ENCODE measurements at places on chromosomes 6 and 20. TPM values are rescaled to one million over a fixed set of nuclear protein-coding genes. Genes with fewer than 3 reads are reported as not detected.

- peaks cover 13% of the 10 kb centered on the region for H3K36me3 ChIP-seq
- H3K27ac ChIP-seq, result 0 out of 2 replicates have a peak overlapping the region, but pooled peaks have one; percentile 10
- H3K27me3 ChIP-seq, result no peaks in the 10 kb centered on the region
- DNase-seq, result no peak
These were observed 95.4 kb downstream of the OGFRL1 start for GRCh38 chr6:71383901-71384489.

GRCh38 chr6:99613409-99613704 is 6.7 kb downstream of the PRDM13 start:
- H3K27me3 ChIP-seq, result peaks cover 97% of the 10 kb centered on the region
- H3K27ac ChIP-seq, result no peak overlapping the region
- DNase-seq, result no peak
- H3K4me1 ChIP-seq, result peaks cover 18% of the 10 kb centered on the region

DNA sequence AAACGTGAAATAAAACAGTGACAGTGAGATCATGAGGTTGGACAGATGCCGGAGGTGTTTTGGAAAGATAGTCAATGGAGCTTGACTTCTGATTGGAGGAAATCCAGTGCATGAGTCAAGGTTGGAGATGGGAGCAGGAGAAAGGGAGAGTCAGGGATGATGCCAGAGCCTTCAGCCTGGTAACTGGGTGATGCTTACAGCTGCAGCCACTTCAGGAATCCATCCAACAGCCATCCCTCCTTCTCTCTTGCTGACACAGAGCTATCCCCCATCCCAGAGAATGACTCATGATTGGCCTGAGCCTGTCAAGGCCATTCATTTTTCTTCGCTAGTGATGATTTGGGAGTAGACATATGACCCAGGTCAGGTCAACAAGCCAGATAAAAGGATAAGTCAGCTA is 112.8 kb downstream of the SAMD5 start:
- H3K27me3 ChIP-seq, result no peaks in the 10 kb centered on the region
- no peak for DNase-seq
- peaks cover 16% of the 10 kb centered on the region for H3K4me1 ChIP-seq
- H3K27ac ChIP-seq, result no peak overlapping the region

DNA sequence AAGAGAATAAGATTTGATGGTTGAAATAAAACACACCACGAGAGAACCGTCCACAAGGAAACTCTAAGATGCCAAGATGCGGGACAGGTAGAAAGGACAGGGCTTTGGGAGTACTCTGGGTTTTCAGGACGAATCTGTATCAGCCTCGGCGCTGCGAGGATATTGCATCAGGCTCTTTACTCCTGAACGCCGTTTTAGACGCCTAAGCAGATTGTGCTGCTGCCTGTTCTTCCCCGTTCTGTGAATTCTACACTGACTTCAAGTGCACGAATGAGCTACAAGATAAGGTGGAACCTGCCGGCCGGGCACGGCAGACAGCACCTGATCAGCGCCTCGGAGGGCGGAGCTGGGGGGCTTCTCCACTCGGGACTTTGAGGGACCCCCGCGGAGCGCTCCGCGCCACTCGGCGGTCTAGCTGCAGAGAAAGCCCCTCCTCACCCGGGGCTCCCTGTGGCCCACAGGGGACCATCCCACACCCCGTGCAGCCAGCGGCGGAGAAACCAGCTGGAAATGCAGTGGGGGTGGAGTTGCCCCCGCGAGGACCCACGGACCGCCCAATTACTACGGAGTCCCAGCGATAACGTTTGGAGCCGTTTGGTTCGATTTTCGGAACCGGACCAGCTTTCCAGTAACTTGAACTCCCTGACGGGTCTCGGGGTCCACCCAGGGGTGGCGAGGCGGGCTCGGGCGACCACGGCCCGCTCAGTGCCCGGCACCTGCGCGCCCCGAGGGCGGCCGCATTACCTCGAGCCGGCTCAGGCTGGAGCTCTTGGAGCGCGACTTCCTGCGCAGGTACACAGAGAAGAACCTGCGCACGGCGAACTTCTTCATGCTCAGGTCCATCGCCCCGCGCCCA is 646 bp downstream of the RPS6KA2 start:
- 0 out of 2 replicates have a peak, but pooled peaks cover 4% of the 10 kb centered on the region for H3K36me3 ChIP-seq
- no peaks in the 10 kb centered on the region for H3K27me3 ChIP-seq
- peak overlapping the region; percentile 89 for H3K4me3 ChIP-seq
- no peak overlapping the region for H3K27ac ChIP-seq
- H3K4me1 ChIP-seq, result peaks cover 25% of the 10 kb centered on the region

GRCh38 chr6:92231171-92231701 is 1188.1 kb downstream of the EPHA7 start:
- H3K27me3 ChIP-seq, result no peaks in the 10 kb centered on the region
- no peak overlapping the region for H3K4me3 ChIP-seq
- H3K27ac ChIP-seq, result no peak overlapping the region
- no peaks in the 10 kb centered on the region for H3K36me3 ChIP-seq
- DNase-seq, result no peak

DNA sequence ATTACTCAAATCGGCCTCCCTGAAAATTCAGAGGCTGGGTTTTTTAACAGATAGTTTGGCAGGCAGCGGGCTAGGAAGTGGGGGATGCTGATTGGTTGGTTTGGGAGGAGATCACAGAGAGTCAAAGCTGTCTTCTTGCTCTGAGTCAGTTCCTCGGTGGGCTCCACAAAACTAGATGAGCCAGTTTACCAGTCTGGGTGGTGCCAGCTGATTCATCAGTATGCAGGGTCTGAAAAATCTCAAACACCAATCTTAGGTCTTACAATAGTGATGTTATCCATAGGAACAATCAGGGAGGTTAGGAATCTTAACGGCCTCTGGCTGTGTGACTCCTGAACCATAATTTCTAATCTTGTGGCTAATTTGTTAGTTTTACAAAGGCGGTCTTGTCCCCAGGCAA is 190.7 kb downstream of the C6orf118 start:
- H3K4me1 ChIP-seq, result peaks cover 51% of the 10 kb centered on the region
- peak; percentile 97 for DNase-seq
- H3K4me3 ChIP-seq, result no peak overlapping the region
- H3K36me3 ChIP-seq, result peaks cover 7% of the 10 kb centered on the region

GRCh38 chr6:108029226-108029921 is 45.2 kb downstream of the OSTM1 start:
- H3K4me1 ChIP-seq, result no peaks in the 10 kb centered on the region
- DNase-seq, result no peak
- H3K27me3 ChIP-seq, result no peaks in the 10 kb centered on the region
- H3K4me3 ChIP-seq, result no peak overlapping the region
- H3K36me3 ChIP-seq, result no peaks in the 10 kb centered on the region
- no peak overlapping the region for H3K27ac ChIP-seq

- no peaks in the 10 kb centered on the region for H3K27me3 ChIP-seq
- peaks cover 81% of the 10 kb centered on the region for H3K36me3 ChIP-seq
- DNase-seq, result no peak
- peaks cover 45% of the 10 kb centered on the region for H3K4me1 ChIP-seq
These were observed 11.5 kb downstream of the PEDS1 start for GRCh38 chr20:50141811-50142561.

DNA sequence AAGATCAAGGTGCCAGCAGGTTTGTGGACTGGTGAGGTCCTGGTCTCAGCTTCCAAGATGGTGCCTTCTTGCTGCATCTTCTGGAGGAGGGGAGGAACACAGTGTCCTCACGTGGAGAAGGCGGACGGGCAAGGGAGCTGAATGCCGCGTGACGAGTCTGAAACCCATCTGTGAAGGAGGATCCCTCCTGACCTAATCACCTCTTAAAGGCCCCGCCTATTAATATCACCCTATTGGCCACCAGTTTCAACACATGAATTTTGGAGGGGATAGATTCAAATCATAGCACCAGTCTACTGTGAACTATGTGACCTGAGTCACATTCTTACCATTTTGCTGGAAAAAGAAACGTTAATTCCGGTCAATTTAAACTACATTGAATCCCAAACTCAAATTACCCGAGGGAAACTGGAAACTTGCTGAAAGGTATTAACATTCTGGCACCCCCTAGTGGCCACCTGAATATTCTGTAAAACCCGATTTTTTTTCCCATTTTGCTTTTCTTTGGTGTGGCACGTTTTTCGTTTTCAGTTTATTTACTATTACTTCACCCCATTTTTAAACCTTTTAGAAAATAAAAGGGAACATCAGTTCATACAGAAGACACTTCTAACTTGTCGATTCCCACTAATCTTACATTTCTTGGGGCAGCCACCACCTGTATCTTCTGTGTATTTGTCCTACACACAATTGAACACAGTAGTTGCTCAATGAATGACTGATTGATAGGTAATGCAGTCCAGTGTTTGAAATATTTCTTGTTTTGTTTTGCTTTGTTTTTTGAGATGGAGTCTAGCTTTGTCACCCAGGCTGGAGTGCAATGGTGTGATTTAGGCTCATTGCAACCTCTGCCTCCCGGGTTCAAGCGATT is 17.9 kb upstream of the CCDC170 start:
- no peak overlapping the region for H3K27ac ChIP-seq
- H3K4me3 ChIP-seq, result no peak overlapping the region
- no peaks in the 10 kb centered on the region for H3K36me3 ChIP-seq
- H3K4me1 ChIP-seq, result 0 out of 2 replicates have a peak, but pooled peaks cover 5% of the 10 kb centered on the region
- peak; percentile 42 for DNase-seq
- H3K27me3 ChIP-seq, result no peaks in the 10 kb centered on the region

GRCh38 chr6:154962753-154963152 is 32.4 kb upstream of the TIAM2 start:
- H3K4me1 ChIP-seq, result peaks cover 20% of the 10 kb centered on the region
- DNase-seq, result peak; percentile 73
- H3K27ac ChIP-seq, result peak overlapping the region; percentile 56
- no peaks in the 10 kb centered on the region for H3K27me3 ChIP-seq
- H3K4me3 ChIP-seq, result no peak overlapping the region
- H3K36me3 ChIP-seq, result no peaks in the 10 kb centered on the region

GRCh38 chr20:36377348-36378326 is 71.5 kb downstream of the DLGAP4 start:
- H3K27me3 ChIP-seq, result peaks cover 18% of the 10 kb centered on the region
- H3K36me3 ChIP-seq, result no peaks in the 10 kb centered on the region
- no peaks in the 10 kb centered on the region for H3K4me1 ChIP-seq
- no peak overlapping the region for H3K4me3 ChIP-seq

GRCh38 chr6:123965894-123966293 is 162.2 kb downstream of the NKAIN2 start:
- DNase-seq, result no peak
- H3K27ac ChIP-seq, result no peak overlapping the region
- H3K36me3 ChIP-seq, result no peaks in the 10 kb centered on the region
- H3K4me3 ChIP-seq, result no peak overlapping the region
- no peaks in the 10 kb centered on the region for H3K4me1 ChIP-seq

DNA sequence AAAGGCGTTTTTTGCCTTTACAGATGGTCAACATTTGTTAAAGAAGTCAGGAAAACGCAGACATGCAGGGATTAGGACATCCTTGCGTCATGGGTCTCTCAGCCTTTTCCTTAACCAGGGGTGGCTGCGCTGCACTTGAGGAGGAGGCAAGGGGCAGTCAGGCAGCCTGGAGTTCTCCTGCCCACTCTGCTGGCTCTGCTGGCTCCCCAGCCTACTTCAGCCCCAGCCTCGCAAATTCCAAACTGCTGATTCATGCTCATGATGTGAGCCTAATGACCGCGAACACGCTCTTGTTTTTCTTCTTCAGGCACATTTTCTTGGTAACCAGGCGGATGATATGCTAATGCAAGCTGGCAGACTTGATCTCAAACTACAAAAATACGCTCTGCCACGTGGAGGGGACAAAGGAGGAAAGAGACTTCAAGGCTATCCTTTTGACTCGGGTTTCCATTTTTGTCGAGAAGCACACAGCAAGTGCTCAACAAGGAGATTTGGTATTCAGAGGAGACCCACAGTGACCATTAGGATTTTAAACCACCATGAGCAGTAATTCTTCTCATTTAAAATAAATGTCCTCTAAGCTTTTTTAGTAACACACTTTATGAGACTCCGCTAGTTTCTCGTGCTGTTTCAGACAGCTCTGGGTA is 290.3 kb upstream of the STXBP5 start:
- DNase-seq, result peak; percentile 97
- peaks cover 43% of the 10 kb centered on the region for H3K4me1 ChIP-seq
- peak overlapping the region; percentile 99 for H3K27ac ChIP-seq
- H3K27me3 ChIP-seq, result no peaks in the 10 kb centered on the region
- H3K36me3 ChIP-seq, result no peaks in the 10 kb centered on the region

DNA sequence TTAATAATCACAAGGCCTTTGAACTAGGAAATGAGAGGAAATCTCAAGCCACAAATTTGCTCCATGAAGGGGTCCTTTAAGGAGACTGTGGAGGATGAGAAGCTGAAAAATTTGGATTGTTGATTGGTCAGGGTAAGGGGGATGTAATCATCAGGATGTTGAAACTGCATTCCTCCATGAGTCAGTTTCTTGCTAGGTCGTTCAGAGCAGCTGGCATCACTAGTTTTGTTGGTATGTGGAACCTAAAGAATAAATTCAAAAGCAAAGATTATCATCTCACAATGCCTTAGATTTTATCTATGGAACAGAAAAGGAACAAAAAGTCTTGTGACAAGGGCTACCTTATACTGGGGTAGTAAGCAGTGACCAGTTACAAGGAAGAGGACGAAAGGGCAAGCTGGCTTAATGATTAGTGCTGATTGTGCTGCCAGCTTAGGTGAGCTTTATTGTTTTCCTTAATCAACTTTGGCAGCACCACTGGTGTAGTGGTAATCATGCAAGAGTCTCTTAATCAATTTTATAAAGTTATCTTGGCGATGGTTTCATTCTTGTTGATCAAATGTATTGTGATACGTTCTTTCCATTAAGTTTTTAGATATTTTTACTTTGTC is 36.6 kb downstream of the CRISP2 start:
- H3K27me3 ChIP-seq, result no peaks in the 10 kb centered on the region
- no peak for DNase-seq
- no peaks in the 10 kb centered on the region for H3K36me3 ChIP-seq

DNA sequence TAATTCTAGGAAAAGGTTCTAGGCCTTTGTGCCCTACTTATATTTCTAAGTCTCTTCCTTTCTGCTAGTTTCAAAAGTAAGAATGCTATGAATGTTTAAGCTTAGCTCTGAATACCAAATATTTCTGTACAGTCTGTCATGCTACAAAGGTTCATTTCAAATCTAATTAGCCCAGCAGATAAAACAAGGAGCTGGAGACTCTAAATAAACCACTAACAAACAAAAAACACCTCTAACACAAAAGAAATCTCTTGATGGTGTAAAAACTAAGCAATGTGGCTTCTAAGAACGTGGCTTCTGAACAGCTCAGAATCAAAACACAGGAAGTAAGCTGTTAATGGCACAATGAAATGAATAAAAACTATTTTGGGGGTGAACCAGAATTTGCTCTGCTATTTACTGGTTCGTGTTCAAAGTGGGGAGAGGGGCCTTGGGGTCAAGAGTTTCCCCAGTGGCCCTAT is 198.3 kb downstream of the BCAS1 start:
- H3K27me3 ChIP-seq, result no peaks in the 10 kb centered on the region
- H3K4me1 ChIP-seq, result peaks cover 45% of the 10 kb centered on the region
- H3K27ac ChIP-seq, result peak overlapping the region; percentile 64
- H3K4me3 ChIP-seq, result no peak overlapping the region
- no peak for DNase-seq

Gene C20orf204
- total RNA-seq, result 0.24 TPM

Gene HDAC2
- total RNA-seq, result 87.3 TPM

Gene MRPL14
- 67.0 TPM for total RNA-seq

Gene TMEM217
- 0.31 TPM for total RNA-seq

Gene SAPCD1
- total RNA-seq, result 1.4 TPM

Gene CTCFL
- not detected for total RNA-seq

Gene TSPO2
- total RNA-seq, result not detected

Data from SJSA1 (cell line).